ENCODE measurements at places on chromosomes 6 and 20.

DNA sequence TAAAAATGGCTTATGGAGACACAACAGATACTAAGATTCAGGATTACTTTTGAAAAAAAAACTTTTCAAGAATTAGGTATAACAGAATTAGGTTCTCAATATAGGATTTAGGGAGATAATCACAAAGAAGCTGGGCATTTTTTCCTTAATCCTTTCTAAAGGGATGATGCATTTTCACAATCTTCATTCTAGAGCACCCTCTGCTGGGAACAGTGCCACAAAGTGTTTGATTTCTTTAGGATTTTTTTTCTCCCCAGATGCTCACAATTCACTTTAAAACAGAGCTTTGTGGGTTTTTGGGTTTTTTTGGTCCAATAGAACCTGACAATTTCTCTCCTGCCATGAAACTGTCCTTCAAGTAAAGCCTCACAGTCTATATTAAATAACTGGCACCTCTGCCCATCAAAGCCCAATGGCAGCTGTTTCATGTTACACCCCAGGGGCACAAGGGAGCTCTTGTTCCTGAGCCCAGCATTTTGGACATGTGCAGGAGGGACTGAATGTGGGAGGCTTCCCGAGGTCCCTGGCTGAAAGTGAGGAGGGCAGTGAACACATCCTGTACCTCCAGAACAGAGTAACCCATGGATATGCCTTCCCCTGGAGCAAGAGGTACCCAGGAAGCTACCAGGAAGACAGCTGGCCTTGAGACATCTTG lies 39.7 kb downstream of the PREP start:
- no peak for DNase-seq

GRCh38 chr6:122740091-122740490 lies 39.4 kb upstream of the FABP7 start:
- no peak for DNase-seq

GRCh38 chr6:79180052-79180451 lies 54.4 kb downstream of the HMGN3 start:
- DNase-seq = no peak

DNA sequence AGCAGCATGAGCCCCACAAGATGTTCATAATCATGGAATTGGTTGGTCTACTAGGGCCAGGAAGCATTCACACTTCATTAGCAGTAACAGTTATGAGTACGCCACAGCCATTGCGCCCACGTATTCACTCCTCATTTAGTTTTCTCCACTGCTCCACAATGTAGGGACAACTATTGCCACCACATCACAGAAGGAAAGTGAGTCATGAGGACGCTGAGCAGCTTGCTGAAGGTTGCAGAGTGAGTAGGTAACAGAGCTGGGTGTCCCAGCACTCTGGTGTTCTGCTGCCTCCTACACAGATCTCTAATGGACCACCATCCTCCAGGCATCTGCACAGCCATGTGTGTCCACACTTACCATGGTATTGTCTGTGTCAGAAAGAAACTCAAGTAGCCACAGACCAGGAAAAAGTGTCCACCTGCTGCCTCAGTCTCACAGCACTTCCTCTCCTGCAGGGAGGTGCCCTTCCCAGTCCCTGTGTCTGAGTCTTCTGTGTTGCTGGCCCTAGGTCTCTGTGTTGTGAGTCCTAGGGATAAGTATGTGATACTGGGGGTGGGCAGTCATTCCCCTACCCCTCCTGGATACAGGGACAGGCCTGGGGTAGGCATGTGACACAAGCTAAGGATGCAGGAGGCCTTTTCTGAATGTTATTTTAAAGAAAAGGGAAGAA lies 103.9 kb downstream of the TTLL2 start:
- DNase-seq = no peak

GRCh38 chr6:124490122-124490521 lies 472.1 kb upstream of the RNF217 start:
- DNase-seq = no peak

- no peak for DNase-seq
These were observed 14.9 kb upstream of the TTPAL start for GRCh38 chr20:44460795-44461141.

DNA sequence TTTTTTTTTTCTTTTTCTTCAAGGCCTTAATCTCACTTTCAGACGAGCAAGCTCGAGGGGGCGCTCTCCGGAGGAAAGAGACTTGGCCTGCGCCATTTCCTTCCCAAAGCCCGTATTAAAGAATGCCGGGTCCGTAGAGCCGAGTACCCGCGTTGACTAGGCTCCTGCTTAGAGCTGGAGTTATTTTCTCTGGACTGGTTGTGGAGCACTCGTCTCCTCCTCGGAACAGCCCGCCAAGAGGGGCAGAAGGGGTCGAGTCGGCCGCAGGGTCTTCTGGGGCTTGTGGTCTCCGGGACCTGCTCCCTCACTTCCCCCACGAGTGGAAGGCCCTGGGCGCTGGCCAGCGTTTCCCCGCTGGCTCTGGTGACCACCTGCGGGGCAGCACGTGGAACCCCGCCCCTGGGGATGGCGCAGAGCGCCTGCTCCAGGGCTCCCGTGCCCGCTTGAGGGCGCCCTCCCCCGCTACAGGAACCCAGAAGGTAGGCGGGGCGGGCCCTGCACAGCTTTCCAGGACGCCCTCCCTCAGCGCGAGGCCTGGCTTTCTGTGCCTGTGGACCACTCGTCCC lies 2.7 kb upstream of the MEI4 start:
- DNase-seq = no peak

DNA sequence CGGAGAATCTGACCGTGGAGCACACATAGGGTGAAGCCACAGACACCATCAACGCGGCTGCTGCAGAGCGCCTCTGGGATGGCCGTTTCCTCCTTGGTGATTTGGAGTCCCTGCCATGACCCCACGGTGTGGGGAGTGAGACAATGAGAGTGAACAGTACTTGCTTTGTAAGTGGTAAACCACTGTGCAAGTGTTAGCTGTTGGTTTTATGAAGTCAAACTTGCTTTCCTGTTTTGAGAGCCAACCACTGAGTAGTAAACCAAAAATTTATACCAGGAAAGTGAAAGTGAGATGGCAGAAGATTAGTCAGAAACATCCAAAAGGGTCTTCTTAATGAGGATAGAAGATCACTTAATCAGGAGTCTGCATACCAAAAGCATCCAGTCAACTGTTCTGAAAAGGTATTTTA lies 160.7 kb downstream of the FOXC1 start:
- DNase-seq = no peak

DNA sequence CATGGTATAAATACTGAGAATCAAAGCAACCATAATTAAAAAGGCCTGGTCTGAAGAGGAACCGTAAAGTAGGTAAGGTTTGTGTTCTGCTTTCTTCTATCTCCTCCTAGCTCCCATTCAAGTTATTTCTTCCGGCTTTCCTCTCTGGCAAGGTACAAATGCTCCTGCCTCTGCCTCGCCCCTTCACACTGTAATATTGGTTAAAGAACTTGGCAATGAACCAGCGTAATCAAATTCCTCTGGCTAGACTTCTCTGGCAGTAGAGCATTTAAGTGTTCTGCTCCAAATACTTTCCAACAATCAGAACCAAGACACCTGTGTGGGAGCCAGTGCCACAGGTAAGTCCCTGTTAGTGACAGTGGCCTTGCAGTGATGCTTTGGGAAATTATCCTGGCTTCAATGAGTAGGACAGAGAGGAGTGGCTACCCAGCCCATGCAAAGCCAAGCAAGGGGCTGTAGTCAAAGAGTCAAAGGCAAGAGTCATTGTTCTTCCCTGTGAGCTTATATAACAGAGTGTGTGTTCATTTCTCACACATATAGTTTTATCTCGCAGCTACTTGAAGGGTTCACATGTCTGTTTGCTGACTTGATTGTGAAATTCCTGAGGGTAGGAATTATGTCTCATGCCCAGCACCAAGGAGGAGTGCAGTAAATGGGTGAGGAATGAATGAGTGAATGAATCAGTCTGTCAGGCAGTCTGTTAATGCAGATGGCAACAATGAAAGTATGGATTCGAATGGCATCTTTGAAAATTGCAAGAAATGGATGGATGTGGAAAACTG lies 329.3 kb downstream of the NRN1 start:
- DNase-seq = no peak

- no peak for DNase-seq
These were observed 301.6 kb downstream of the LRFN2 start for GRCh38 chr6:40285535-40285934.

- DNase-seq = no peak
These were observed 13.6 kb upstream of the CALHM6 start for GRCh38 chr6:116447496-116448011.
